ENCODE measurements at places on chromosomes 12 and 14. TPM values are rescaled to one million over a fixed set of nuclear protein-coding genes. Genes with fewer than 3 reads are reported as not detected.

The IFNG-AS1 gene
- not detected for total RNA-seq

The SGPP1 gene
- total RNA-seq: 35.2 TPM

The KRT72 gene
- not detected for total RNA-seq

The KLRC4 gene
- not detected for total RNA-seq

The PSME1 gene
- 110 TPM for total RNA-seq

The EVL gene
- 54.6 TPM for total RNA-seq

The ACSM4 gene
- not detected for total RNA-seq
